Karpas-422 (cell line): ENCODE measurements at places on chromosomes 4 and X. TPM values are rescaled to one million over a fixed set of nuclear protein-coding genes. Genes with fewer than 3 reads are reported as not detected.

Gene FAM199X
- 12.2 and 26.8 TPM in 2 replicates for total RNA-seq

Gene GC
- not detected in 2 replicates for total RNA-seq

DNA sequence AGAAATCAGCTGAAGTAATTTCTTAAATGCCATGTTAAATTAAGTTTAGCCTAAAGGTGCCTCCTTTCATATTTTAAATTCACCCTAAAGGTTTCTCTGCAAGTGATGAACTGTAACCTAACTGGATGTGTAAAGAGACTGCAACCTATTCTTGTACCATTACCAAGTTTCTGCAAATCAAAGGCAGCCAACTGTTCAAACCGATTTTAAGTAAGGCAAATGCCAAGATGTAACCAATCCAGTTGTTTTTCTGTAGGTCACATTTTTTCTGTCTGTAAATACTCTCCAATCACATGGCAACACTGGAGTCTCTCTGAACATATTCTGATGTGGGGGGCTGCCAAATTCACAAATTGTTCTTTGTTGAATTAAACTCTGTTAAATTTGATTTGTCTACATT lies 42.4 kb upstream of the FGF2 start:
- H3K4me3 ChIP-seq, result no peak overlapping the region
- H3K27ac ChIP-seq, result no peak overlapping the region

- peaks cover 4% of the 10 kb centered on the region for H3K4me1 ChIP-seq
- no peaks in the 10 kb centered on the region for H3K27me3 ChIP-seq
- no peak overlapping the region for H3K4me3 ChIP-seq
- no peaks in the 10 kb centered on the region for H3K36me3 ChIP-seq
Observed at GRCh38 chrX:133847340-133847994, 137.9 kb downstream of the GPC3 start.

Gene TBC1D8B
- total RNA-seq, result not detected in 2 replicates

DNA sequence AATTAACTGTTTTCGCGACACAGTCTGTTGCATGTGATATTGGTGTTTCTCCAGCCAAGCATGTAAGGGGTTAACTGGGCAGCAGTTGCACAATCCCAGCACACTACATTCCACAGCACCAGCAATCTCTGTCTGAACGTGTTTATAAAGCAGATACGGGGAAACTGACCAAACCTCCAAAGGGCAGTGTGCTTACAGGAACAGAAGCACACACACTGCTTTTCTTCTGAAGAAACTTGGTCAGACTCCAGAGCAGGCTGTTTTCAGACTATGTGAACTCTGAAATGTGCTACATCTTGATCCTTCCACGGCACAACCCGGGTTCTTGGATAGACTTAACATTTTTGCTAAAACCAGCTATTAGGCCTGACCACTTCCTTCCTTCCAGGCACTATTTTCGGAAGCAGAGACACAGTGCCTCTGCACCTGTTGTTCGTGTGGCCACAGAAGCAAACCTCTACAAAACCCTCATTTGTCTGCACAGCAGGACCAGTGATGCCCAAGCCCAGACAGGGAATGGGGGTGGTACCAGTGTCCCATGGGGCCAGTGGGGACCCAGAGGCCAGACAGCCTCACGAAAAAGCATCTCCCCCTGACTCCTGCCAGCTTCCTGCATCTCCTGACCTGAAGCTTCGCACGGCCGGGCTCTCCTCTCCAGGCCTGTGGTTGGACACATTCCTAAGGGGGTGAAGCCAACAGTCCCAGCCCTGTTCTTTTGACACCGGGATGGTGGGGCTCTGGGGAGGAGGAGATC lies 90.1 kb downstream of the IRF2 start:
- peak overlapping the region; percentile 50 for H3K4me3 ChIP-seq
- DNase-seq, result peak; percentile 80
- H3K27ac ChIP-seq, result peak overlapping the region; percentile 99

Gene YIPF7
- not detected in 2 replicates for total RNA-seq

Gene SGCB
- 9.6 and 9.8 TPM in 2 replicates for total RNA-seq

DNA sequence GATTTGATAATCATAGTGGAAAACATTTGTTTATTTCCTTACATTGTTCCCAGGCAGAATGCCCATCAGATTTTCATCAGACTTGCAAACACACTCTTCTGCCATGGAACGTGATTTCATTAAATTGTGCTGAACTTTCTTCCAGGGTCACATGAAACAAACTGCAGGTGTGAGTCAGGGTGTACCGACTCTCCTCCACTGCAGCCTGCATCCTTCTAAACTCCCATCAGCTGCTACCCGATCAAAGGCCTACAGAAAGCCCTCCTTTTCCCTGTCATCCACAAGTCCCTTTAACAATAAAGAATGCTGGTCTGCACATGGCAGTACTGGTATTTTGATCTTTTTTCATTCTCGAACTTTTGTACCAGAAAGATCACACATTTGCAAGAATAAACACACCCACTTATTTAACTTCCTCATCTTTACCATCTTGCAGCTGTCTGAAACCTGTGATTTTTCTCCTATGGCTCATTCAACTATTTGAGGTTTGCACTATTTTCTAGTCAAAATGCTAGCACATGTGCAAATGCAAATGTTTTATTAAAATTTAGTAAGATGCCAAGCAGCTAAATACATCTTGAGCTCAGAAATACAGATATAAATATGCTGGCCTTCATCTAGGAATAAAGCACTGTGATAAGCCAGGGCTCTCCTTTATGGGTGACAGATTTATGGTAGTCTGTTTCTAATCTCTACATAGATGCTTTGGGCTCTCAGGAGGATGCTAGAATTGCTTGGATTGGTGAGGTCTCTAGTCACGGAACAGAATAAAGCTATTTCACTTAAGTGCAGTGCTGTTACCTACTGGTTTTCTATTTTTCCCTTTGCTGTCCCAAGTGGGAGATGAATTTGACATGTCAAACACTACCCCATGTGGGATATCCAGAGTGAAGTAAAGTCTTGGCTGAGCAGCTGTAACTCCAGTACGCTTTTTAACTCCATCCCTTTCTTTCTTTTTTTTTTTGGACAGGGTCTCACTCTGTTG lies 25.8 kb upstream of the ARHGAP24 start:
- no peaks in the 10 kb centered on the region for H3K27me3 ChIP-seq
- H3K27ac ChIP-seq, result peak overlapping the region; percentile 46
- peak; percentile 70 for DNase-seq
- peak overlapping the region; percentile 14 for H3K4me3 ChIP-seq

DNA sequence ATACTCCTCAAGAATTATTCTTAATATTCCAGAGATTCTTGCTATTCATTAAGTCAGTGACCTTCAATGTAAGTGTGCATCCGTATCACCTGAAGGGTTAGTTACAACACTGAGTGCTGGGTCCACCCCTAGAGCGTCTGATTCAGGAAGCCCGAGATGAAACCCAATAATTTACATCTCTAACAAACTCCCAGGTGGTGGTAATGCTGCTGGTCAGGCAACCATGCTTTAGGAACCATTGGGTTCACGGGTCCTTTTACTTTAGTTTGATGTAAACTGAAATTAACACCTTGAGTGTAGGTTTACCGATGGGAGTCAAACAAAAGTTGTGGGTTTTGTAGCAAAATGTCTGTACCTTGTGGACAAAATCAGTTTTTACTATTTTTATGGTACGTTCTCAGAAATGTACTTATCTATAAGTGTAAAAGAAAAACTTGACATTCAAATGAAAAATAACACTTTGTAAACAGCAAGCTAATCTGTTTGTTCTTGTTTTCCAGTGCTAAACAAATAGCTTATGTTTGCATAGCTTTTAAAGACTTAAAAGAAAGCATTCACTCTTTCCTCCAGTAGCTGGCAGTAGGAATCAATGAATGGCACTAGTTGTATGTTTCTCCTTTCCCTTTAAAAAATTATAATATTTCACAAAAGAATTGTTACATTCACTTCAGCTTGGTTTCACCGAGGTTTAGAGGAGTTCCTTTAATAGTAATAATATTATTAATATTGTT lies 32.7 kb downstream of the ACE2 start:
- H3K36me3 ChIP-seq, result no peaks in the 10 kb centered on the region
- H3K4me3 ChIP-seq, result no peak overlapping the region
- H3K4me1 ChIP-seq, result peaks cover 46% of the 10 kb centered on the region
- no peaks in the 10 kb centered on the region for H3K27me3 ChIP-seq
- no peak for DNase-seq

Gene PF4V1
- total RNA-seq, result not detected in 2 replicates

Gene FMR1NB
- not detected in 2 replicates for total RNA-seq

Gene IL2RG
- total RNA-seq, result 4.3 and 9.1 TPM in 2 replicates

GRCh38 chr4:128220286-128221235 lies 67.1 kb downstream of the PGRMC2 start:
- no peaks in the 10 kb centered on the region for H3K27me3 ChIP-seq
- DNase-seq, result peak; percentile 81
- no peaks in the 10 kb centered on the region for H3K4me1 ChIP-seq
- no peak overlapping the region for H3K27ac ChIP-seq

DNA sequence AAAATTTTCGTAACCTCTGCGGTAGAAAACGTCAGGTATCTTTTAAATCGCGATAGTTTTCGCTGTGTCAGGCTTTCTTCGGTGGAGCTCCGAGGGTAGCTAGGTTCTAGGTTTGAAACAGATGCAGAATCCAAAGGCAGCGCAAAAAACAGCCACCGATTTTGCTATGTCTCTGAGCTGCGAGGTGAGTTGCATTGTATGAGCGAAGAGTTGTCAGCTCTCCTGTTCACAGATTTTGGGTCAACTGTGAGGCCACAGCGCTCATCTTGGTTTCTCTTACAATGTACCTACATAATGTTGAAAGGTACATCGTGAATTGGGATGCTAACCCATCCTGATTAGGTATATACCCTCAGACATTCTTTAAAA lies 486 bp downstream of the CLCN3 start:
- peak overlapping the region; percentile 91 for H3K4me3 ChIP-seq
- H3K4me1 ChIP-seq, result peaks cover 26% of the 10 kb centered on the region
- H3K27ac ChIP-seq, result peak overlapping the region; percentile 86
- no peaks in the 10 kb centered on the region for H3K36me3 ChIP-seq

GRCh38 chr4:47704693-47705325 lies 133.1 kb downstream of the CORIN start:
- H3K4me1 ChIP-seq, result peaks cover 12% of the 10 kb centered on the region
- no peak overlapping the region for H3K27ac ChIP-seq
- DNase-seq, result peak; percentile 80
- no peaks in the 10 kb centered on the region for H3K36me3 ChIP-seq
- H3K4me3 ChIP-seq, result no peak overlapping the region

Gene PLAC8
- not detected in 2 replicates for total RNA-seq

Gene XAGE1A
- total RNA-seq, result not detected in 2 replicates

Gene HGFAC
- total RNA-seq, result not detected in 2 replicates

DNA sequence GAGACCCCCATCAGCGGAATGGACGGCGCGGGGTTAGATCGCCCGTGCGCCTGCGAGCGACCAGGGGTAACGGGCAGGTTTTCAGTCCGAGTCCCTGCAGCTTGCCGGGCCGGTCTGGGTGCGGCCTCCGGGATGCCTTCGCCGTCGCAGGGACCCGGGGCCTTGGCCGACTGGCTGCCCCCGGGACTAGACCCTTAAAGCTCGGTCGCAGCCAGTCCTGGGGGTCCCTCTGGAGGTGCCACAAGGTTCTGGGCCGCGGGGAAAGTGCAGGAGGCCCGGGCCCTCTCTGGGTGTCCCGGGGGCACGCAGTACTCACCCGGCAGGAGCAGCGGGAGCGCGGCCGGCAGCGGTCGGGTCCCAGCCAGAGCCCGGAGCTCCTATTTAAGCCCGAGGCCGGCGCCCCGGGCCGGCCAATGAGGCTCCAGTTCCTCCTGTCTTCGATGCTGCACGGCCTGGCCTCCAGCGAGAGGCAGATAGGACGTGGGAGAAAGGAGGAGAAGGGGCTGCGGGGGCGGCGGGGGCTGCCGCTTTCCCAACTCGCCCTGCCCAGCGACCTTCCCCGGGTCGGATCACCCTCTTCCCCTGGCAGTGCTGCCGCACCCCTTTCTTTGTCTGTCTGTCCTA lies at the start of gene SPON2:
Gene SPON2, minus strand, starts transcription at position 356 of the 624 bp plus-strand sequence.
- no peak for DNase-seq
- no peak within 1 kb of the TSS for H3K4me3 ChIP-seq
- H3K27me3 ChIP-seq, result no peaks in the 10 kb centered on the region

GRCh38 chr4:145626623-145626982 lies 7.4 kb downstream of the MMAA start:
- no peak overlapping the region for H3K27ac ChIP-seq
- H3K27me3 ChIP-seq, result no peaks in the 10 kb centered on the region
- no peak overlapping the region for H3K4me3 ChIP-seq
- H3K36me3 ChIP-seq, result peaks cover 1% of the 10 kb centered on the region; the same call in 1 of the 2 replicates
- no peaks in the 10 kb centered on the region for H3K4me1 ChIP-seq

DNA sequence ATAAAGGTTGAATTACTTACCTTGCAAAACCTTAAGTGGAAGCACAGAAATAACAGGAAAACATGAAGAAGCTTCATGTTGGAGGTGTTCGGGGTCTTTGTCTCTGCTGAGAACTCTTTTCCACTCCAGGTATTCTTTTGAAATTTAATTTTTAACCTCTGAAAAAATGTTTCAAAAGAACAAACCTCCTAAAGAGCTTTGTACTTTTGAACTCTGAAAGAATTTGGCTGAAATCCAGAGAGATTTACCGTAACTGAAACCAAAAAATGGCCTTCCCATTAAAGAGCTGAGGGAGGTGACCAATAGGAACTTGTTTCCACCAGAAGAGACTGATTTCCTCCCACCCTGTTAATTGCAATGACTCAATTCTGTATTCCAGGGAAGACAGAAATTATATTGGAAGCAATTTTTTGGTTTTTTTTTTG lies at the start of gene CFI:
Gene CFI, minus strand, starts transcription at position 105 of the 425 bp plus-strand sequence. Its CDS starts 28 bp downstream, at position 77.
- H3K36me3 ChIP-seq, result no peaks in the 10 kb centered on the region
- no peak within 1 kb of the TSS for H3K4me3 ChIP-seq
- no peak within 1 kb of the TSS for H3K27ac ChIP-seq
- no peaks in the 10 kb centered on the region for H3K4me1 ChIP-seq
- no peak for DNase-seq
- H3K27me3 ChIP-seq, result no peaks in the 10 kb centered on the region

DNA sequence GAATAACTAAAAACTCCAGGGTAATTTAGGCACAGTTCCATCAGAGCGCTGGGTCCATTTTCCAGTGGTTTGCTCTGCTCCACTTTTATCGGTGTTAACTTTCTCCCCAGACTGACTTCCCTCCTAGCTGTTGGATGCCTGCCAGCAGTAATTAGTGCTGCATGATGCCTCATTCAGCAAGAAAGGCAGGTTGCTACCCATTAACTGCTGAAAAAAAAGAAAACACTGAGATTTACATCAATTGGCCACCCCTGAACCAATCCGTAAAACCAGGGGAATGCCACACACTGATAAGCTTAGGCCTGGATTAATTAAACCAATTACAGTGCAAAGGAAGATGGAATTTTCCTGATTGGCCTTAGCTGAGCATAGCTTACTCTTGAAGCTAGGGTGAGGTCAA lies 182.4 kb upstream of the CXXC4 start:
- no peak for DNase-seq
- H3K36me3 ChIP-seq, result no peaks in the 10 kb centered on the region
- H3K27me3 ChIP-seq, result no peaks in the 10 kb centered on the region
- no peak overlapping the region for H3K4me3 ChIP-seq

Gene EREG
- not detected in 2 replicates for total RNA-seq

DNA sequence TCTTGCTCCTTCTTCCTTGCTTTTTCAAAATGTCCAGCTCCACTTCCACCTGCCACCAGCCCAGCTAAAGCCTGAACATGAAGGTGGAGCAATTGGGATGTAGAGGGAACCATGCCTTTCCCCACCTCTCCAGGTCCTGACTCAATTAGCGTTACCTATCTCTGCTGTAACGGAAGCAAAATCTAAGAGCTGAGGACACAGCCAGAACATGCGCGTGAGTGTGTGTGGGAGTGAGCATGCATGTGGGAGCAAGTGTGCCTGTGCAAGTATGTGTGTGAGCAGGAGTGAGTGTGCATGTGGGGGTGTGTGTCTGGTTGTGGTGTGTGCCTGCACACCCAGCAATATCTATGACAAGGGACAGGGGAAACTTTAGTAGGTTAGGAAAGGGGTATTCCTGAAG lies 364.5 kb downstream of the MID1IP1 start:
- no peaks in the 10 kb centered on the region for H3K27me3 ChIP-seq
- no peaks in the 10 kb centered on the region for H3K4me1 ChIP-seq
- no peak overlapping the region for H3K27ac ChIP-seq
- DNase-seq, result no peak

GRCh38 chrX:148722966-148723365 lies 222.5 kb downstream of the AFF2 start:
- no peak overlapping the region for H3K4me3 ChIP-seq
- H3K4me1 ChIP-seq, result no peaks in the 10 kb centered on the region
- H3K27ac ChIP-seq, result no peak overlapping the region
